ENCODE measurements at places on chromosomes 1 and 21.
A peak's percentile ranks its signal among the peaks of the same experiment; 100 is the strongest.

GRCh38 chr1:32299327-32299726 is 7.4 kb downstream of the HDAC1 start:
- no peak overlapping the region for H3K4me3 ChIP-seq
- no peaks in the 10 kb centered on the region for H3K27me3 ChIP-seq
- peaks cover 57% of the 10 kb centered on the region for H3K4me1 ChIP-seq
- DNase-seq, result no peak

GRCh38 chr1:51760872-51761271 is 117.7 kb downstream of the NRDC start:
- H3K4me3 ChIP-seq, result no peak overlapping the region
- H3K27me3 ChIP-seq, result no peaks in the 10 kb centered on the region
- no peak overlapping the region for H3K27ac ChIP-seq
- H3K36me3 ChIP-seq, result peaks cover 19% of the 10 kb centered on the region

GRCh38 chr1:65308781-65309303 is 501 bp upstream of the DNAJC6 start:
- peaks cover 49% of the 10 kb centered on the region for H3K27me3 ChIP-seq
- peaks cover 3% of the 10 kb centered on the region for H3K36me3 ChIP-seq
- peak overlapping the region; percentile 47 for H3K4me3 ChIP-seq
- H3K27ac ChIP-seq, result no peak overlapping the region

GRCh38 chr1:160251011-160251410 is 11.3 kb downstream of the DCAF8 start:
- no peaks in the 10 kb centered on the region for H3K27me3 ChIP-seq
- peaks cover 16% of the 10 kb centered on the region for H3K36me3 ChIP-seq
- H3K4me1 ChIP-seq, result peaks cover 5% of the 10 kb centered on the region
- H3K4me3 ChIP-seq, result no peak overlapping the region
- no peak overlapping the region for H3K27ac ChIP-seq

DNA sequence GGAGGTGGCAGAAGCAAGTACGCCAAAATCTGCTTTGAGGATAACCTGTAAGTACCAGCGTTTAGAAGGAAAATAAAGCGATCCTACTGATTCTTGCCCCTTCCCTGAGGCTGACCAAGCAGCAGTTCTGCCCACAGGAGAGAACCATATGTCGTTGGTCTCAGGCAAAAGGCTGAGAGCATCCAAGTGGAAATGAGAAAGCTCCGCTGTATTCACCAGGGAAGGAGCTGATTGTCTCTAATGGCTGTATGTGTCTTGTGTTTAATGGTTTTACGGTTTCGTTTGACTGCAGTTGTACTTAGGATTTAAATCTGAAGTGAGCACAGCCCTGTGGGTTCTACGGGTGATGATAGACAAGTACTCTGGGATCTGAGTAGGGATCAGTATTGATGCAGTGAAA is 21.9 kb downstream of the FAM3B start:
- H3K4me3 ChIP-seq, result no peak overlapping the region
- H3K27me3 ChIP-seq, result peaks cover 14% of the 10 kb centered on the region
- no peaks in the 10 kb centered on the region for H3K4me1 ChIP-seq
- no peaks in the 10 kb centered on the region for H3K36me3 ChIP-seq

Measured in activated T-helper 1 cell treated with anti-CD3 and anti-CD28 coated beads, Interleukin-12 subunit alpha, Interleukin-12 subunit beta, Interleukin-2, Interleukin-4 antibody, amounts not matched to agents 30 ng/mL and 10 ng/mL and 1 ng/mL, durations not matched to agents 14 hours and 24 hours and 36 hours (primary cell).